ENCODE measurements at places on chromosomes 6 and 20.
A peak's percentile ranks its signal among the peaks of the same experiment; 100 is the strongest.

- no peak for DNase-seq
Observed at GRCh38 chr6:96923871-96924493, 546 bp upstream of the KLHL32 start.

- no peak for DNase-seq
Observed at GRCh38 chr6:72040111-72040510, 153.8 kb downstream of the RIMS1 start.

GRCh38 chr6:15205321-15205720 is 40.5 kb upstream of the JARID2 start:
- no peak for DNase-seq

DNA sequence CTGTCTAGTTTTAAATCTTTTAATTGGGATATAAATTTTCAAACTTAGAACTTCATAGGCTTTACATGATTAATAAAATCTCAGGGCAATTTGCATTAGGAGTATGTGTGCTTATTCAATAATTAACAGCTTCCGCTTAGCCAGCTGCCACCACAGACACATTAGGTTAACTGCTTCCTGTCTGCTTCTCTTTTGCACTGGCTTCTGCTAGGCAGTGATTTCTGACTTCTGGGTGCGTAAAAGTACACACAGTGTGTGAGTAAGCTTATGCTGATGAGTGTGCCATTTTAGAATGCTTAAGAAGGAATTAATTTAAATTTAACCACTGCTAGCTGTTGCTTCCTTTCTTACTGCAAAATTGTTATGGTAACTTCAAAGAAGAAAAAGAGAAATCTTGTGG is 73.9 kb downstream of the F13A1 start:
- DNase-seq = peak; percentile 9

DNA sequence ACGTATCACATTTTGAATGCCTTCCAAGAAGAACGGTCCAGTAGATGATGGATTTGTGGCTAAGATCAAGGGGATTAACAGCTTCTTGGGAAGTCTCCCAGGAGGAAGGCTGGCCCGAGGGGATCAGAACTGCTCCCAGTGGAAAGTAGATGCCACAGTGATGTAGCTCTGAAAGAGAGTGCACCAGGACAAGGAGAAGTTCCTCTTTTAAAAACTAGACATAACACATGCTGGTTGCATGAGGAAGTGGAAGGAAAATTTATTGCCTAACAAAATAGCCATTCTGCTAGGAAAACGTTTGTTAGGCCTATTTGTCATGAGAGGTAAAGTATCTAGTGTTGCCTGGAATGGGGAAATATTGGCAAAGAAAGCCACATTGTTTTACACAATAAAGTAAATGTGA is 87.8 kb downstream of the CDH26 start:
- no peak for DNase-seq

- no peak for DNase-seq
Observed at GRCh38 chr20:11394145-11394833, 523.4 kb upstream of the BTBD3 start.

DNA sequence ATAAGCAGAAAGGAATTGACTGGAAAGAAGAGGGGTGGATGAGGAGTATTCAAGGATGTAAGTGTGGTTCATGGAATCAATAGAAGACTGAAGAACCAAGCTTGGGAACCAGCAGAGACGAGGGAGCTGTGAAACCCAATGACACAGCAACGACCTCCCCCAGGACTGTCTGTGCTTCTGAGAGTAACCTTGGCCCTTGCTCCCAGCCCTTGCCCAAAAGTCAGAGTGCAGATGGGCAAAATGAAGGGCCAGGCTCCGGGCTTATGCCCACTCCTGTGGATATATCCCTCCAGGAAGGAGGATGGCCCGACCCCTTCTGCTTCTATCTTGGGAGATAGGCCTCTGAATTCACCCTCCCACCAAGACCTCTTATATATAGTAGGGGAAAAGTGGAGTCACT is 24.9 kb downstream of the FAM50B start:
- DNase-seq = no peak

DNA sequence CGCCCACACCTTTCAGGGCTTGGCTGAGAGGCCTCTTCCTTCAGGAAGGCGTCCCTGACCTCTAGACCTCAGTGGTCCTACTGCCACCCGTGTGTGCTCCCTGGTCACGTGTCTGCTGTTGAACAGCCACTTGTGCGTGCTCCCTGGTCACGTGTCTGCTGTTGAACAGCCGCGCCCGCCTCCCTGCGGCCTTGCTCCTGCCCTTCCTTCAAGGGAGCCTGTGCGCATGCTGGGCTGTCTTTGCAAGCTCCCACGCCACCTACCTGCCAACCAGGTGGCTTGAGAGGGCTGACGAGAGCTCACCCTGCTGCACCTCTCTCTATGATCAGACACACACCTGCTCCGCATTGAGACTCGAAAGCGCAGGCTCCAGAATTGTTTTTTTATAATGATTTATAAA is 179.3 kb downstream of the BMP7 start:
- DNase-seq = no peak

DNA sequence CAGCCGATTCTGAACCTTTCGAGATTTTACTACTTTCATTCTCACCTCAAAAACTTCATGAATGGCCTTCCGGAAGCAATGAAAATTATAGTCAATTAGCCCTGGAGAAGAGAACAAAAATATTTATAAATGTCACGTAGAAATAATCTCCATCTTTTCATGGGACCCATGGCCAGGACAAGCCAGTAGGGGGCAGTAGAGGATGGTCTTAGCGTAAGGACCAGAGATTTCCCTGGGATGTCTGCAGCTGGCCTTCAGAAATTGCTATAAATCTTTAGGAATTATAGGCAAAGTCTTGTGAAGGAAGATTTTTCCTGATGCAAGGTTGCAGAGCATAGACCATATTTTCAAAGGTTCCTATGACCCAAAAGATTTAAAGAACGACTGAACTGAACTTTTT is 15.6 kb upstream of the UBE2J1 start:
- peak; percentile 44 for DNase-seq

- DNase-seq = peak; percentile 29
Observed at GRCh38 chr6:126672649-126673048, 332.7 kb downstream of the CENPW start.

- no peak for DNase-seq
Observed at GRCh38 chr20:4896971-4897497, 104.3 kb downstream of the SLC23A2 start.

DNA sequence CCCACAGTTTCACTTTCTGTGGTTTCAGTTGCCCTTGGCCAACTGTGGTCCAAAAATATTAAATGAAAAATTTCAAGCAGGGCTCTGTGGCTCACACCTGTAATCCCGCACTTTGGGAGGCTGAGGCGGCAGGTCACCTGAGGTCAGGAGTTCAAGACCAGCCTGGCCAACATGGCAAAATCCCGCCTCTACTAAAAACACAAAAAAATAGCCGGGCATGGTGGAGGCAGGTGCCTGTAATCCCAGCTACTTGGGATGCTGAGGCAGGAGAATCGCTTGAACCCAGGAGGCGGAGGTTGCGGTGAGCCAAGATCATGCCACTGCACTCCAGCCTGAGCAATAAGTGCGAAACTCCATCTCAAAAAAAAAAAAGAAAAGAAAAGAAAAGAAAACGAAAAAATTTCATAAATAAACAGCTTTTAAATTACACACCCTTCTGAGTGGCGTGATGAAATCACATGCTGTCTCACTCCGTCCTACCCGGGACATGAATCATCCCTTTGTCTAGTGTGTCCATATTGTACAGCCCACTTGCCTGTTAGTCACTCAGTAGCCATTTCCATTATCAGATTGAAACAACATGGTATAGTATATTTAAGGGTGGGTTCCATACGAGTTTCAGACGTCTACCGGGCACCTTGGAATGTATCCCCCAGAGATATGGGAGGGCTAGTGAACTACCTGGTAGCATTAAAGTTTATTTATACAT is 11.7 kb downstream of the PTPRK start:
- no peak for DNase-seq

DNA sequence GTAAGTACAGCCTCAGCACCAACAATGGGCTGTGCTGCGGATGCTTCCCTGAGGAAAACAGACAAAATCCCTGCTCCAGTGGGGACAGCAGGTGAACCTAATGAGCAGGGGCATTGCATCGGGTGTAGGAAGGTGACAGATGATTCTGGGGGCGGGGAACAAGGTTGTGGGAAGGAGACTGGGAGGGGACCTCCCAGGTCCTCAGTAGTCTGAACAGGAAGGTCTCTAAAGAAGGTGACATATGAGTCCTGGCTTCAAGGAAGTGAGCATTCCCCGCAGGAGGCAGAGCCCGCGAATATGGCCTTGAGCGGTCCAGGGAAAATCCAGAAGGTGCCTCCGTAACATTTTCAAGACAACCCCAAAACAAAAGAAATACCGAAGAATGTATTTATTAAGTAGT is 19.4 kb downstream of the ULBP1 start:
- DNase-seq = no peak

DNA sequence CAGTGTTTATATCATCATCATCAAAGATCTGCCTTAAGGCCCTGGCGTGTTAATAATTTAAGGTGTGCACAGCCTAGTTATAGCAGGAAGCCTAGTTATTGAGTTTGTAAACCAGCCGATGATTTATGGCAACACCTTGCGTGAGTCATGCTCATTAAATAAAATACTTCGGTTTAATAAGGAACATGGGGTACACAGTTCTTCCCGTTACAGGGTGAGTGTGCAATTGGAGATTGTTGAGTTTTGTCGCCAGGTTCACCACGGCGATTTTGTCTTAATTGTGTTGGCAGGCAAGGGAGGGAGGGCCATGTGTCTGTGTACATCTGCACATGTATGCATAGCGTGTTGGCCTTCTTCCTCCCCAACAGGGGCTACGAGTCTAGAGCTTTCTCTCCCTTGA is 104.0 kb downstream of the TFAP2A start:
- no peak for DNase-seq

- peak; percentile 62 for DNase-seq
Observed at GRCh38 chr6:33914645-33915044, 110.8 kb upstream of the MLN start.

- DNase-seq = no peak
Observed at GRCh38 chr6:125639466-125640020, 109.9 kb upstream of the HEY2 start.

DNA sequence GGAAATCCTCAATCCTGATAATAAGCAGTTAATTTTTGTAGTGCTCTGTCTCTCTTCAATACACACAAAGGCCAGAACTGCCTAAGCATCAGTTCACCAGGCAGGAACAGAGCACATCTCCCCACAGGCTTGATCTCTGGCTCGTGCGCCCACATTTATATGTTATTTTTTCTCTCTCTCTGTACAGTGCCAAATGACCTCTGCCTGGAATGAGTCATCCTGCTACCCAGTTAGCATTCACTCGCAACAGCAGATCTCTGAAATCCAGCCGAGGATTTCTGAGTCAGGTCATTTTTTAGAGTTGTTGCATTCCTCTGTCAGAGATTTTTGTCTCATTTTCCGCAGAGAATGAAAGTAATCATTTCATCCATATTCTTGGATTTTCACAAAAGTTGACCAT is 107.1 kb downstream of the COL12A1 start:
- DNase-seq = no peak

- DNase-seq = peak; percentile 37
Observed at GRCh38 chr6:128519931-128520435, 416 bp downstream of the PTPRK start.

Data from GM20000 (cell line).